Effector CD4-positive, alpha-beta T cell (primary cell): ENCODE measurements at places on chromosomes 13 and 19.

DNA sequence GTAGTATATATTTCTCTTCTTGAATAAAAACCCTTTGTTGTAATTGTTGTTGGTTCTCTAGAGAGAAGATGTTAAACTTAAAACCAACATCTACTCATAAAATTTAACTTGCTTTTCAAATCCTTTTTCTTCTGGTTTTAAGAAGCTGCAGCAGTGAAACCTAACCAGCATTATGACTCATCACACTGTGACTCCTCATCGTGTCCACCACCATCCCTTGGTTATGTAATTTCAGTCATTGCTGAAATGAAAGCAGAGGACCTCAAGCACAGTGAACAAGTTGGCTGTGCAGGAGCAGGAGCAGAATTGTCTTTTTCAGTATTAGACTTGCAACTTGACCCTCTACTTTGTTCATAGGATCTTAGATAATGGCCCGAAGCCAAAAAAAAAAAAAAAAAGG is 64.9 kb upstream of the HTR2A start:
- no peak for DNase-seq

- DNase-seq: no peak
Measured at GRCh38 chr13:60164234-60164889, 634 bp upstream of the DIAPH3 start.

DNA sequence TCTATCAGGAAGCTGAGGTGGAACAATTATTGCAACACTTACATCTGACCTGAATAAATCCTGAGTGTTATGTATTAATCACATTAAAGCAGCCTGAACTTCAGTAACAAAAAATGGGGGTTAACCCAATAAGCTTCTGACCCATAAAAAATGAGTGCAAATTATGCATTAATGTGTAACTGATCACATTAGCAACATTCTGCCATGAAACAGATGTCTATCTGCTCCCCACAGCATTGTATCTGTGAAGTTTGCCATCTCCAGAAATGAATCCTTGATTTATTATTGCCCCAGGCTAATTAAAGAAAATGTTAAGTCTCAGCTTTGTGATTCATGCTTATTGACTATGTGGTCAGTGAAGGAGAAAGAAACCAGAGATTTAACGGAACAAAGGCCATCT is 304.9 kb downstream of the PCDH20 start:
- DNase-seq: no peak

DNA sequence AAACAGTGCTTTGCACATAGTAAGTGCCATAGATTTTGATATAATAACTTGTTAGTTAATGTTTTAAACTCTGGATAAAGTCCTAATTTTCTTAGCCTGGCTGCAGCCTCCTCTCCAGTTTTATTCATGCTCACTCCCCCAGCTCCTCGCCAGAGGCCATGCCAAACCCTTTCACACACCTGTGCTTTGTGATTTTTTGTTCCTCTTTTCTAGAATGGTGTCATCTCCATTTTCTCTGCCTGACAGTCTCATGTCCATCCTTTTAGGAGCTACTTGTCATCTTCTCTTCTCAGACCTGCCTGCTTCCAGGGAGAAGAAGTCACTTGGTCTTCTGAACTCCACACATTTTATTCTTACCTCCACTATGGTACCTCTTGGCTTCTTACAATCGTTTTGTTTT is 55.8 kb upstream of the SPATA13 start:
- no peak for DNase-seq

DNA sequence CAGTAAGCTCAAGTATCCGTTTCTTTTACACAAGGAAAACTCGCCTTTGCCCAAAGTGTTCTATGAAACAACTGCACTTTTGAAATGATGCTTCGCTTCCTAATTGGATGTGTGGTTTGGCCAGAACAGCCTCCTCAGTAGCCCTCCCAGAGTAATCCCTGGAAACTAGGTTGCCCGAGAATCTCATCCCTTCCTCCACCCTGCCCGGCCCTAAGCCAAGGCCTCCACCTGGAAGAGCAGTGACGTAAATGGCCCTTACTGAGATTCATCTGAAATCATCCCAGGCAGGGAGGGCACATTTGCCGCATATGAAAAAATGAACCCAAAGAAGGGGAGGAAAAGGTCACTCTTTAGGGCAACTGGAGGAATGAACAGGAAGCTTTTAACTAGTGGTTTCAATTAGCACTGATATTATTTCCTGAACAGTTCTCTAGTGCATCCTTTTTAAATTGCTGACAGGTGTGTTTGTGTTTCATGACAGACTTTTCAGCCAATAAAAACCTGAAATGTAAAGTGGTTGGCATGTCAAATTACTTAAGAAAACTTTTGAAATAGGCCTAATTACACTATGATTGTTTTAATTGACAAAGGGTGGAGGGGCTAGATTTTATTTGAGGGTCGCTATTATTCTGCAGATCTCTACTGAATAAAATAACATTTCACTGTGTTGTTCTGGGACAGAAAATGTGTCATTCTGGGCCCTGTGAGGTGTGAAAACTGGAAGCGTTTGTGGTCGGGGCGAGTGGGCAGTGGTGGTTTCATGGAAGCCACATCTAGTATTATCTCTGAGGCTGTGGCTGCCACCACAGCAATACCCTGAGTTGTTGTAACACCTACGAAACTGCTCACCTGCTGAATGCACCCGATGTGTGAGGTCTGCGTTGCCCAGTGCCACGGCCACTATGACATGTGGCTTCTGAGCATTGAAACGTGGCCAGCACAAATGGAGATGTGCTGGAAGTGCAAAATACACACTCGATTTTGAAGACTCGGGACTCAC is 112.1 kb downstream of the ZIC5 start:
- DNase-seq: no peak

DNA sequence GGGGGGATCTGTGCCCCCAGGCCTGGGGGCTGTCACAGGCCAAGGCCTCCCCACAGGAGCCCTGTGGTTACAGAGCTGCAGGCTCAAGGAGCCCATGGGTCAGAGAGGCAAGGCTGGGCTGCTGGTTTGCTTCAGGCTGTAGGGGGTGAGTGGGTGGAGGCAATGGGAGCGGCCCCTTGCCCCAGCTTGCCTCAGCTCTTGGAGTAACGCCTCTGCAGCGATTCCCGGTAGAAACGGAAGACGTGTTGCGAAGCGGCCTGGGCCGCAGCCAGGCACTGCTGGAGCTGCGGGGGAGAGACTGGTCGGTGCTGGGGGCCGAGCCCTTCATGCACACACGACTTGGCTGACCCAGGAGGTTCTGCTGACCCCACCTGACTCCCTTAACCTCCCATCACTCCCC is 10.1 kb downstream of the TMEM91 start:
- no peak for DNase-seq

DNA sequence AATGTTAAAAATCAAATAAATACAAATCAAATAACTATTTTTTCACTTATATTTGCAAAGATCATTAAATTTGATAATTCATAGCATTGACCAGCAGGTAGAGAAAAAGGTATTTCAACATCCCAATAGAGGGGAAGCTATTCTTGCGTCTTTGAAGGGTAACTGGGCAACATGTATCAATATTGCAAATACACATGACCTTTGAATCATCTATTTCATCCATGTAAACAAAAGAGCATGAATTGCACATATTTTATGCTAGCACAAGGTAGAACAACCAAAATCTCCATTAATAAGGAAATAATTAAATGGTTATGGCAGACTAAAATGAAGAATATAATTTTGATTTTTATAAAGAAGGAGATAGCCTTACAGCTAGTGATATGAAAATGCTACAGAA is 372.8 kb downstream of the GPC5 start:
- no peak for DNase-seq

DNA sequence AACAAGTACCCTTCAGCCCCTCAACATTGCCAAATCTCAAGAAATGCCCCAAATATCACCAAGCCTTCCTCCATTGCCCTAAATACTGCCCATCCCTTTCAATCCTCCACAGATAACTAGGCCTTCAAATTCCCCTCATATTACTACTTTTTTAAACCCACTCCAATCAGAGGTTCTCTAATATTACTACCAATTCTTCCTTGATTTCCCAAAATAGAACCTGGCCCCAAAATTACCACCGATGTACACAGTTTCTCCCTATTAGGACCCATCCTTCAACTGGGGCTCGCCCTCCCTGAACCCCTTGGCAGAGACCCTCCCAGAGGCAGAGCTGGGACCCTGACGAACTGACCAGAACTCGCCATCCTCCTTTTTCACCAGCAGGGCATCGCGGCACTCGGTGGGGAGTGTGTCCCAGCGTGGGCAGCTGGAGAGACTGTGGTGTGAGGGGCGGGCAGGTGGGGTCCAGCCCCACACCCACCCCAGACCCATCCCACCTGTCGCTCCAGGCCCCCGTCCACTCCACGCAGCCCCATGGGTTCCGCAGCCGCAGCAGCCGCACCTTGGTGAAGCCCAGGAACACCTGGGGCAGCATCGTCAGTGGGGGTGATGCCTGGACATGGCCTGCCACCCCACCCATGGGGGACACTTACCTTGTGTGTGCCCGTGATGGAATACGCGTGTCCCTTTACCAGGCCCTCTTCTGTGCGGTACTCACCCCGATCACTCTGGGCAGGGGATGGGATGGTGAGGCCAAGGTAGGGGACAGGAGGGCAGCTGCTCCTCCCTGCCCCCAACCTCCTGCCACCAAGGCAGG is 6.1 kb downstream of the CAPN12 start:
- no peak for DNase-seq

DNA sequence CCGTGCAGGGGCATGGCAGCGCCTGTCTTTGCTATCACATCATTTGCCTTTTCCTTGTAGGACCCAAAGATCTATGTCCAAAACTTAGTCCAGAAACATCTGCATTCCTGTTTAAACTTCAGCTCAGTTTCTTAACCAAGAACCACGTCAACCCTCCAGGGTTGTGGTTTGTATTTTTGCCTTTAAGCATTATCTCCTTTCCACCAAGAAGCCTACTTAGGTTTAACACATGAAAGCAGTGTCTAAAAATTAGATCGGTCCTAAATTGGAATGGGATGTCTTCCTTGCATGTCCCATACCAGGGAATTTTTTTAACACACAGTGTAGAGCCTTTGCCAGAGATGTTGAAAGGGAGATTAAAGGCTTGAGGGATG is 38.8 kb downstream of the DHRS12 start:
- DNase-seq: no peak

- no peak for DNase-seq
Measured at GRCh38 chr13:109394311-109394988, 391.9 kb downstream of the IRS2 start.

GRCh38 chr13:46181840-46182490 is at the start of gene LCP1:
Gene LCP1, minus strand, starts transcription at chr13:46182177. Its CDS starts 22,515 bp downstream, at chr13:46159662.
- peak; percentile 75 for DNase-seq

DNA sequence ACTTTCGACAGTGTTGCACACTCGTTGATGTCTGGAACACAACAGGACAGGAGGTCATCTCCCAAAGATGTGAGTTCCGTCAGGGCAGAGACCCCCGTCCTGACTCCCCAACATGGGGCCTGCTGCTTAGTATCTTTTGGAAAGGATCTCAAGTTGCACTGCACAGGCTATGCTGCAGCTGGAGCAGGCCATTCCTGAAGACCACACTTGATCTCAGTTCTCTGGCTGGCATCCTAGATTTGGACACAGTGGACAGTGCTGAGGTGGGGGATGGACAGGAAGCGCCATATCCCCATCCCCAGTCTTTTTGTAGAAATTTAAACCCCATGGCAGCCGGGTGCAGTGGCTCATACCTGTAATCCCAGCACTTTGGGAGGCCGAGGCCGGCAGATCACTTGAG is 5.9 kb downstream of the ADGRE2 start:
- DNase-seq: no peak

- peak; percentile 17 for DNase-seq
Measured at GRCh38 chr13:28492569-28493367, 2.2 kb downstream of the FLT1 start.

DNA sequence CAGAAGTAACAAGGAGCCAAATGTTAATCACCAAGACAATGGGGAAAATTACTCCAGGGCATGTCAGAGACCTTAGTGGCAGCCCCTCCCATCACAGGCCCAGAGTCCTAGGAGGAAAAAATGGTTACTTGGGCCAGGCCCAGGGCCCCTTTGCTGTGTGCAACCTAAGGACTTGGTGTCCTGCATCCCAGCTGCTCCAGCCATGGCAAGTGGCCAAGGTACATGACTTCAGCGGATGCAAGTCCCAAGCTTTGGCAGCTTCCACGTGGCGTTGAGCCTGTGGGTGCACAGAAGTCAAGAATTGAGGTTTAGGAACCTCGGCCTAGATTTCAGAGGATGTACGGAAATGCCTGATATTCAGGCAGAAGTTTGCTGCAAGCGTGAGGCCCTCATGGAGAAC is 46.7 kb downstream of the OR10H4 start:
- no peak for DNase-seq

GRCh38 chr13:37666036-37666435 is 67.5 kb upstream of the POSTN start:
- no peak for DNase-seq

GRCh38 chr19:17950310-17951156 is 16.4 kb upstream of the KCNN1 start:
- DNase-seq: peak; percentile 50

DNA sequence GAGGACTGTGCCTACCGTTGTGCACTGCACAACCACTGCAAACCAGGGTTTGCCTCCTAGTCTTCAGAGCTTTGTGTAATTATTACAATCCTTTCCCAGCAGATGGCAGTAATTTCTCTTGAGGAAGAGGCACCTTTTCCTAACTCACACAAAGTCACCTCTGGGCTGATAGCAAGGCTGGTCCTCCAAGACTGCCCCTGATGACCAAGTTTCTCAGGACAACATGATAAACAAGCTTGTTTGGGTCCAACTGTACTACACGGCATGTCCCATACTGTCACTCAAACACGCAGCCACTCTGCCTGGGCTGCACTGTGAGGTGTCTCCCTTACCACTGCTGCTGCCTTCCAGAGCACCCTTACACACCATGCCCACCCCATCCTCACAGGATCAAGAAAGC is 39.3 kb downstream of the RFXAP start:
- DNase-seq: no peak

DNA sequence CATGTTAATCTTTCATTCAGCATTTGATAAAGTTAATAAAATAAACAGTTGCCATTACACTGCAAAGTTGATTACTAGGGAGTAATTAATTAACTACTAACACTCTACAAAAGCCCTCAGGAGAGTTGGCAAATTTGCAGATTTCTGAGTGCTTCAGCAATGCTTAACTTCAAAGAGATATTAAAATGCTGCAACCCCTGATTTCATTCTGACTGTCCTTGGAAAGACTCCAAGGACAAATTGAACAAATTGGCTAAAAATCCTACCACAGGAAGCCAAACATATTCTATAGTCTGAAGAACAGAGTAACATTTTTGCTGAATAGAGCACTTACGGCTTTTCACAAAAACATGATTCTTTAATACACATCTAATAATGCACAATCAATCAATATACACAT is 1543.0 kb downstream of the SLITRK5 start:
- no peak for DNase-seq

GRCh38 chr19:46299004-46299509 is 2.2 kb downstream of the HIF3A start:
- DNase-seq: no peak

DNA sequence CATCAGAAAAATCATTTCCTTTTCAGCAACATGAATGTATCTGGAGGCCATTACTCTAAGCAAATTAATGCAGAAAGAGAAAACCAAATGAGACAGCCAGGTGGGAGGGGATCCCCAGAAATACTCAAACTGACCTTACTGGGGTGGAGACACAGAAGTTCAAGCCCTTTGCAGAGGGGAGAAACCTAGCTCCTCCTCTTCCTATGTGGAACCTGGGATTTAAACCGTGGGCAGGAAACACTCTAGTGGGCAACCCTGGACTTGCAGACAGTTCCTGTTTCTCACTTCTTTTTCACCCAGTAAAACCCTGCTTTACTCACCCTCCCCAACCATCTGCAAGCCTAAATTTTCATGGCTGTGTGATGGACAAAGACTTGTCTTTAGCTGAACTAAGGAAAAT is 61.3 kb downstream of the SLITRK6 start:
- DNase-seq: no peak
